ENCODE measurements at places on chromosomes 7 and 10. TPM values are rescaled to one million over a fixed set of nuclear protein-coding genes. Genes with fewer than 3 reads are reported as not detected.

Gene CDK14
- polyA plus RNA-seq, result 9.7 TPM

Gene ING3
- 22.6 TPM for polyA plus RNA-seq

Gene ODAD2
- 0.61 TPM for polyA plus RNA-seq

- no peak for DNase-seq
Observed at GRCh38 chr7:20194343-20194995, 22.7 kb downstream of the MACC1 start.

- DNase-seq, result no peak
Observed at GRCh38 chr7:149023662-149024061, 4.6 kb downstream of the PDIA4 start.

Measured in large intestine (tissue), 12 donors.